Activated T-cell treated with anti-CD3 and anti-CD28 coated beads for 1 hour (primary cell): ENCODE measurements at places on chromosomes 4 and X.

DNA sequence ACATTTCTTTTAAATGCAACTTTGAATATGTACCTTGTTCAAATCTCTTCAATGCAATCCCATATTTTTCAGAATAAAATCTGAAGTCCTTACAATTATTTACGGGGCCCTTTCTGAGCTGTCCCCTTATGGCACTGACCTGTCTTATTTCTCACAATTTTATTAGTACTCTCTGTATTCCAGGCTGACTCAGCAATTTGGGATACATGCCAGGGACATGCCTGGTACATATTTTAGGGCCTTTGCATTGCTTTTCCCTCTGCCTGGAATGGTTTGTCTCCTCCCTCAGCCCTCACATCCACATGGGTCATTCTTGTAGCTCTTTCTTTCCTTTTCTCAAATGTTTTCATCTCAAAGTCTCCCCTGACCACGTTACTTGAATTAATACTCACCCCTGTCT is 172.2 kb upstream of the TECRL start:
- DNase-seq, result no peak

GRCh38 chr4:145176641-145177432 is 3.6 kb downstream of the OTUD4 start:
- DNase-seq, result no peak

- no peak for DNase-seq
Observed at GRCh38 chr4:157075811-157076577, at the start of gene GLRB. TSS of gene GLRB (plus strand) at chr4:157076150. CDS start at chr4:157078025, 1,875 bp downstream.

GRCh38 chrX:118740276-118740889 is 13.0 kb downstream of the IL13RA1 start:
- no peak for DNase-seq

GRCh38 chr4:23654791-23655190 is 235.1 kb downstream of the PPARGC1A start:
- DNase-seq, result no peak

GRCh38 chr4:48008021-48008596 is 8.4 kb downstream of the CNGA1 start:
- DNase-seq, result no peak

DNA sequence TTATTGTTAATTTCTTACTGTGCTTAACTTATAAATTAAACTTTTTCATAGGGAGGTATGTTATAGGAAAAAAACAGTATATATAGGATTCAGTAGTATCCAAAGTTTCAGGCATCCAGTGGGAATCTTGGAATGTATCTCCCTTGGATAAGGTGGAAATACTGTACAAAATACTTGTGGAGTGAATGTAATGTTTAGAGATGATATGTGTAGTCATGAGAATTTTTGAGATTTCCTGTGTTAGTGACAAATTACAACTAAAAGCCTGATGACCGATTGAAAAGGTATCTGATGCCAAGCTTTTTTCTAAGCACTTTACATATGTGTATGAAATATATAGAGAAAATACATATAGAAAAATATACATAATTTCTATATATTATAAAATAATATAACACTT is 69.2 kb downstream of the STK32B start:
- DNase-seq, result no peak

- no peak for DNase-seq
Observed at GRCh38 chrX:150506486-150506885, 61.9 kb upstream of the MTM1 start.

DNA sequence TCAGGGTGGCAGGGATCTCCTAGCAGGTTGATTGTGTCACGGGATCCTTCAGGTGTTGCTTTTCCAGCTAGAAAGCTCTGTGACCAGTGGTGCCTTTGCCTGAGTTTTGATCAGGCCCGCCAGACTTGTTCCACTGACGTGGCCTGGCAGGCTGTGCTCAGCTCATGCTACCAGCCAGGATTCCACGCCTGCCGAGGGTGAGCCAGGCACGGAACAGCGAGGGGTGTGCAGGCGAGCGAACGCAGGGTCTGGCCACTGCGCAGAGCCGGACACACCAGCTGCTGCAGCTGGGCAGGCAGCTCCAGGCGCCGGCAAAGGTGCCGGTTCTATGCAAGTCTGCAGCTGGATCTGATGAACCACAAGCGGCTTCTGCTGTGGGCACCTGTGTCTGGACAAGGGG is 17.1 kb upstream of the SAT1 start:
- no peak for DNase-seq

- no peak for DNase-seq
Observed at GRCh38 chr4:1321946-1322650, 24.9 kb upstream of the UVSSA start.

GRCh38 chrX:13252726-13253125 is 67.1 kb downstream of the ATXN3L start:
- DNase-seq, result no peak

DNA sequence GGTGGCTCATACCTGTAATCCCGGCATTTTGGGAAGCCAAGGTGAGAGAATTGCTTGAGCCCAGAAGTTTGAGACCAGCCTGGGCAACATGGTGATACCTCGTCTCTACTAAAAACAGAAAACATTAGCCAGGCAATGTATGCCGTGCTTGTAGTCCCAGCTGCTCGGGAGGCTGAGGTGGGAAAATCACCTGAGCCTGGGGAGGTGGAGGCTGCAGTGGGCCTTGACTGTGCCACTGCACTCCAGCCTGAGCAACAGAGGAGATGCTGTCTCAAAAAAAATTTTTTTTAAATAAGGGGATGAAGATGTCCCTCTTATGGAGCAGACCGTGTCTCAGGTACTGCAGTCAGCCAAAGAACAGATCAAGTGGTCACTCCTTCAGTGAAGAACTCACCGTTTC is 13.5 kb downstream of the CTAG1B start:
- no peak for DNase-seq

- no peak for DNase-seq
Observed at GRCh38 chrX:15672881-15673280, 8.3 kb upstream of the CLTRN start.

- DNase-seq, result no peak
Observed at GRCh38 chrX:21661316-21661715, 3.2 kb upstream of the KLHL34 start.

DNA sequence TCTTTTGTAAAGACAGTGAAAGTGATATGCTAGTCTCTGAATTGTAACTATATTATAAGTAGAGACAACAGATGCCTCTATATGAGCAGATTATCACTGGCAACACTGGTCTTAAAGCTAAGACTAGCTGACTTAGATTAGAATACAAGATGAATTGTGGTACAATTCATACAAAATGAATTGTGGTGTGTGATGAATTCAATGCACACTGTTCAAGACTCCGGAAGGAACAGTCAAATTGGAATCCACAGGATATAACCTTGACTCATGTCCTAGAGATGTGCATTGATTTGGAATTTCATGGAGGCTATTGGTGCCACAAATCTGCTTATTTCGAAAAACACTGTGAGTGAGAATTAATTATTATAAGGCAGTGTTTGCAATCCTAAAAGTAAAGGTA is 701.8 kb downstream of the PCDH7 start:
- no peak for DNase-seq

DNA sequence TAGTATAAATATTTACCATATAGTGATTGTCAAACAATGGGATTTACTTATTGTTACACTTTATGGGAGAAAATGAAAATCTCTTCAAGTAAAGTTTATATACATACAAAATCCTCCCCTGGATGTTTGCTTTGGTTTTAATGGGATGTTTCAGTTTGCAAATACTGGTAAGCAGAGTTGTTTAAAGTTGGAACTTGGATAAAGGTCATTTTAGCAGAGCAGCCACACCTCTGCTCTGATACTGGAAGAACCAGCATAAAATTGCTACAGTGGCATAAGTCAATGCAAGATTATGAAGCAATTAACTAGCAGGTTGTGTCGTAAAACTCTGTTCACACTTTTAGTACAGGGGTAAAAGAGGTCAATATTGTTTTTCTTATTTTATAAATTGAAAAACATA is 101.2 kb downstream of the TRAPPC11 start:
- no peak for DNase-seq

DNA sequence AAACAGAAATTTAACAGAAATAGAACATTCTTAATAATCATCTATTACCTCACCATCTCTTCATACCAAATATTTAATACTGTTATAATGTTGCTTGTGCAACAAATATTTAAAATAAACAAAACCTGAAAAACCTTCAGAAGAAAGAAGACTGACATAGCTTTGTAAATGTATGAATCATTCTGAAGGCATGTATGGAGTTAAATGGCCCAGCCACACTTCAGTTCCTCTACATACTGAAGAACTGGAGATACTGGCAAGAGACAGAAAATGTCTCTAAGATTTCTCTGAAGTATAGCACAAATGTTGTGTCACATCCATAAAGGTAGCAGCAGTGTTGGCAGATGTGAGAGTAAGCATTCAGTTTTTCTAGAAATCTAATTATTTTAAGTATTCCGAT is 275.3 kb upstream of the FGF13 start:
- no peak for DNase-seq

GRCh38 chrX:18674417-18674787 is 2.5 kb upstream of the RS1 start:
- DNase-seq, result no peak

DNA sequence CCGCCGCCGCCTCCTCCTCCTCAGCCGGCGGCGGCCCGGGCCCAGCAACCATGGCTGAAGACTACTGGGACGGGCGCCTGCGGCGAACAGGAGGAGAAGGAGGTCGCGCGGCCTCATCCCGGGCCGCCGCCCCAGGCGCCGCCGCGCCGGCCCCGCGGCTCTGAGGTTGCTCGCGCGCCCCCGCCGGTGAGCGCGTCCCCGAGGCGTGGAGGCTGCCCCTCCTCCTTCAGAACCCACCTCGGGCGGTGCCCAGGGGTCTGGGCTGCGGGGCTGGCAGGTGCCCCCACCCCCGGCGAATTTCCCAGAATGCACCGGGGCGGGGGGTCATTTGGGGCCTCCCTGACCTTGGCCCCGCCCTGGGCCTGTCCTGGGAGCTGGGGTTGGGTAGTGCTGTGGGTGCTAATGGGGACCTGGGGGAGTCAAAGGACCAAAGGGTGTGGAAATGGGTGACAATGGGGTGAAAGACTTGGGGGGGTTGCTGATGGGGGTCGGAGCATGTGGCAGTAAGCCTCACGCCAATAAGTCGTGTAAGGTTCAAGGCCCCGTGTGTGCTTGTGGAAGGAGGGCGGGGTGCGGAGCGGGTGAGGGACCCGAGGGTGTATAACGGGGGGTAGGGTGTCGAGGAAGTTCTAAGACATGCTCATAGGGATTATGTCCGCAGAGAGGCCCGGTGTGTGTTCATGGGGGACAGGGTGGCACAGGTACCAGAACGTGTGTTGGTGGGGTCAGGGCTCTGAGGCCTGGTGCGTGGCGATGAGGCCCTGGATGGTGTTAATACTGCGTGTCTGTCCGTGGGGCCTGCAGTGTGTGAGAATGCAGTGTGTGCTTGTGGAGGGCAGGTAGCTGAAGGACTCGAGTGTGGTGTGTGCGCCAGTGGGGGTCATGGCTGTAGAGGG is 687 bp downstream of the CDK16 start:
- DNase-seq, result peak; percentile 23

DNA sequence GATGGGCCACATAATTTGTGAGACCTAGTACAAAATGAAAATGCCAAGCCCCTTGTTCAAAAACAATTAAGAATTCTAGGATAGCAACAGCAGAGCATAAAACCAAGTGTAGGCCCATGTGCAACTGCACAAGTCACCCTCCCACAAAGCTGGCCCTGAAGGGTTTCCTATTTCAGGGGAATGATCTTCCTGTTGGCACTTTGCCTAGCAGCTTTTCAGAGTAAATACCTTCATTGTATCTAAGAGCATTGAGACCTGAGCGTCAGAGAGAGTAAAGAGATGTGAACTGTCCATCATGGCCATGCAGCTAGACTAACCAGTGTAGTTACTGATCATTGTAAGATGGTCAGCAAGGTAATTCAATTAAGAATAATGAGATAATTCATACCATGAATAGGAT is 113.6 kb downstream of the CNKSR2 start:
- no peak for DNase-seq

DNA sequence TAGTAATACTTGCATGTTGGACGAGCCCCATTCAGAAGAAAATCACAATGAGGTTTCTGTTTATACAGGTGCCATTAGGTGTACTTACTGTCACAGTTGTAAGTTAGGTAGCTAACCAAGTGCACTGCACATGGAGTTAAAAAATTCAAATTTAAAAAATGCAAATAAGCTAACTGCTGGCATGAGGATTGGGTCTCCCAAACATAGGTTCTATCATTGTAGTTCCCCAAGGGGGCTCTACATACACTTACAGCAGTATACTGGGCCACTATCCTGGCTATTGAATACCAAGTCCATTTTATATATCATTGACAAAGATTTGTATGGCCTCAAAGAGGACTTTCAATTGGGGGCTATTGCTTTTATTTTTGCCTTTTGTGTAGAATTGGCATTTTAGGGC is 153.4 kb downstream of the FMR1NB start:
- no peak for DNase-seq

GRCh38 chr4:183508697-183509335 is 4.0 kb downstream of the ING2 start:
- no peak for DNase-seq

DNA sequence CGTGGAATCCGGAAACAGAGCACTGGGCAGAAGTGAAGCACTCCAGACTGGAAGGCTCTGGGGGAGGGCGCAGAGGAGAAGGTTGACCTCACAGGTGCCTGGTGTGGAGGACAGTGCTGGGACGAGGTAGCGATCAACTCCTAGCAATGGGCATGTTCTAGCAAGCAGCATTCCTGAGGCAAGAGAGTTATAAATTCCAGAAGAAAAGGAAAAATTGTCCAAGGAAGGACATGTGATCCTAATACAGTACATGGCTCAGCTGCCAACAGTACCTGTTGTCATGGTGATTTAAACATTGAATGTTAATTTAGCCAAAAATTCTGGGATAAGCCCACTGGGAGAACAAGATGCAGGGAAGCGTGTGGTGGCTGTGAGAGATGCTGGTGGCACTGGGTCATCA is 8.2 kb downstream of the ARHGAP4 start:
- no peak for DNase-seq

DNA sequence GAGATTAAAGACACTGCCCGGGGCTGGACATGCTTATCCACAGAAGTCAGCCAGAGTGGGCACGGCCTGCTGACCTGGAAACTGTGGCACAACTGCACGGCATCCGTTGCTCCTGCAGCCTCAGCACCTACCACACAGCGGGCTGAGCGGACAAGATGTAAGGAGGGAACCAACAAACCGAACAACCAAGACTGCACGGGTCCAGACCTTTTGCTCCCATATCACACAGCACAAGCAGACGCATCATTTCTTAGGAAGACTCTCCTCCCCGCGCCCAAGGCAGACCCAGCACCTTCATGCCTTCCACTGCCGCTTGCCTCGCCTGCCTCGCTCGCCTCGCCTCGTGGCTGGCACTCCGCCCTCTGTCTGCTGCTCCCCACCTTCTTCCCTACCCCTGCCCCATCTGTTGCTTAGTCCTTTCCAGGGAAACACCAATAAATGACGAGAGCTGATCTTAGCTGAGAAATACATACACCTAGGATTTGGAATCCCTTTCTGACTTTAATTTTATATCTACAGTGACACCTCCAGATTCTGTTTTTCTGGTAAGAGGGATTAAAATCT is 79.0 kb downstream of the AFAP1 start:
- DNase-seq, result no peak
